ENCODE measurements at places on chromosomes 7 and 10. TPM values are rescaled to one million over a fixed set of nuclear protein-coding genes. Genes with fewer than 3 reads are reported as not detected.

- no peak for DNase-seq
These were observed 84.6 kb downstream of the CH25H start for GRCh38 chr10:89122433-89123051.

- DNase-seq = no peak
These were observed 6.4 kb upstream of the DYNC2I1 start for GRCh38 chr7:158849768-158850544.

ATG9B gene
- total RNA-seq = 1.9 TPM

GARIN1A gene
- total RNA-seq = 1.7 TPM

NME8 gene
- not detected for total RNA-seq

Measured in occipital lobe (tissue), 3 donors.